NCI-H510A (cell line): ENCODE measurements at places on chromosomes 12 and 14.

DNA sequence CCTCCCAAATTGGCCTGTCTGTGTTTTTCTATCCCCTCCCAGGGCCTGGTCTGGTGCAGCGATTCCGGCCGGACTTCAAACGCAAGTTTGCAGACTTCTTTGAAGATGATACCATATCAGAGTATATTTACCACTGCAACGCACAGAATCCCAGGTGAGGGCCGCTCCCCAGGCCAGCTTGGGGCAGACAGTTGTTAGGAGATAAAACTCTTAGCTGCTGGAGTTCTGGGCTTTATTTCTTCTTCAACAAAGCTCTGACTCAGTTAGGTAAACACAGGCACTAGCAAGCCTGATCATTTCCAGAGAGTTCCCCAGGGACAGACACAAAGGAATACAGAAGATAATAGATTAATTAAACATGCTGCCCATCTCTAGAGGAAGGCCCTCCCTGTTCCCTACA, 8.3 kb downstream of the ABHD4 start:
- DNase-seq: no peak

- no peak for DNase-seq
Measured at GRCh38 chr14:100403105-100403504, 80.0 kb downstream of the SLC25A47 start.

GRCh38 chr12:47927346-47927745, 22.6 kb upstream of the VDR start:
- no peak for DNase-seq

DNA sequence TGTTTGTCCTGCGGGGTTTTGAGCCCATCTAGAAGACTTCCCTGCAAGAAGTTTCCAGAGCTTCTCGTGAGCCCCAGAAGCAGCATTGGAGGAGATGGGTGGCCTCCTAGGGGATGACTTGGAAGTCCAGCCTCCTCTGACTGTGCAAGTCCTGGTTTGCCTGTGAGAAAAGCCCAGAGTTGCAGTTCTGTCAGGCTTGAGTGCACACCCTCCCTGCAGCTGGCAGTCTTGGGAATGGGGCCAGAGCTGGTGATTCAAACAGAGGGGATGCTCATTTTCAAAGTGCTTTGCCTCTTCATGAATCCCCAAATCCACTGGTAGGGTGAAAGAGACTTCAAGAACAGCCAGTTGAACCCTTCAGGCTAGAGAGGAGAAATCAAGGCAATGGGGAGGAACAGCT, 3.9 kb upstream of the PPP1R1A start:
- DNase-seq: no peak

GRCh38 chr12:53505086-53505485, 2.2 kb downstream of the NPFF start:
- no peak for DNase-seq

- no peak for DNase-seq
Measured at GRCh38 chr12:85523197-85523596, 243.2 kb downstream of the ALX1 start.

GRCh38 chr14:40417777-40418401, 985.7 kb upstream of the FBXO33 start:
- DNase-seq: no peak

GRCh38 chr12:93176610-93177126, 201.1 kb upstream of the NUDT4 start:
- no peak for DNase-seq

DNA sequence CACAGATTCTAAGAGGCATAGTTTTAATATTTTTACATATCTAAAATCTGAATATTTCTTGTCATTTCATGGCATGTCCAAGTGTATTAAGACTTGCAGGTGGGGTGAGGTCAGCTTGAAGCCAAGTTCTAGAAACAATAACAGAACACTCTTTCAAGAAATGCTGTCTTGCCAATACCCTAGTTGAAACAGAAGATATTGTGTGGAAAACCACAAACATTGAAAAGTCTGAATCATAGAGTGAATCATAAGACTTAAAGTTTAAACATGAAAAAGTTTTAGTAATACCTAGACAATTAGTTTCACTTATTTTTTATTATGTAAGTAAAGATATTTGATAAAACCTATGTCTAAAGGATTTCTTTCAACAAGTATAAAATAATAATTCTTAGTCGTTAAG, 191.5 kb upstream of the CAND1 start:
- no peak for DNase-seq

GRCh38 chr12:90229407-90230170, 521.0 kb upstream of the ATP2B1 start:
- no peak for DNase-seq

DNA sequence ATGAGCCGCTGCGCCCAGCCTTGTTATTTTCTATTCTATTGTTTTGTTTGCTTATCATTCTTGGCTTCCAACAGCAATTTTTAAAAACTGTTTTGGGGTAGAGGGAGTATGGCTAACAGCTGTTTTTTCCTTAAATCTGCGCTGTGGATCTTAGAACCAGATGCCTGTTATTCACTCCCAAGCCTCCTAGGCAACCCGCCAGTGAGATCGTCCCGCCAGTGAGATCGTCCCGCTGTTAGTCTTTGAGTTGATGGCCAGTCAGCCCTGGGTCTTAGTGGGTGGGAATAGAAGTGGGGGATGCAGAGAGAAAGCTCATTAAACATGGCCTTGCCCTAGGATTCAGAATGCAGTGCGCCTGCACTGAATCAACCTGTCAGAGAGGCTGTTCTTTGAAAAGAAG, 67.3 kb upstream of the BICD1 start:
- DNase-seq: no peak

GRCh38 chr12:56408799-56409417, 40.3 kb downstream of the TIMELESS start:
- DNase-seq: no peak
